Activated T-helper 1 cell treated with anti-CD3 and anti-CD28 coated beads, Interleukin-2, amount 50 U/mL, for 16 hours (primary cell): ENCODE measurements at places on chromosomes 6 and 20.

- no peak for DNase-seq
Measured at GRCh38 chr6:56655996-56656395, 13.3 kb upstream of the DST start.

DNA sequence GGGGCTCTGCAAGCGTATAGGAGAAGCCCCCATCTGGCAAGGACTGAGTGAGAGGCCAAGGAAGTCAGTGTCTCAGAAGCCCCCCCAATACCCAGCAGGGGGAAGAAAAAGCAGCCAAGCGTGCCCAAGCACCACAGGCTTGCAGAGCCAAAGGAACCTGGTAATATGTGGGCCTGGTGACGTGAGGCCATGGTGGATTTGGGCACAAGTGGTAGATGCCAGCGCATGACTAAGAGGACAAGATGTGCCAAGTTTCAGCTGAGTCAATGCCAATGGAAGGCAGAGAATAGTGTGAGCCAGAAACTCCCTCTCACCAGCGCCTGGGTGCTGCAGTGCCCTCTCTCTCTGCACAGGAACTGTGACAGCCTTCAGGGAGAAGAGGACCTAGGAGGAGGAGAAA, 110.0 kb downstream of the QRSL1 start:
- no peak for DNase-seq

DNA sequence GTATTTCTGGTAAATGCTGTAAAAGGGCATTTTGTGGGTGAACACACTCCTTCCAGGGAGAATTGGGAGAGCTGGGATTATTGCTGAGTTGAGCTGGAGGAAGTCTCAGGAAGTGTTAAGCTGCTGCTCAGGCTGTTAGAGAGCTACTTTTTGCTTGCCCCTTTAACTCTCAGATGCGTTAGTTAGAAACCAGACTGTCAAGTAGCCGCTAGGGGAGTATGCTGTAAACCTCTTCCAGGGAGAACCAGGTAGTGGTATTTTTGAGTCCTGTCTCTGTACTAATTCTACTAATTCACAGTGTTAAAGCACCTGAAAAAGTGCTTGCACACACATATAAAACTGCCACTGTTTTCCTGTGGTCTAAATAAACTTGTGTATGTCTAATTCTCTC, 6.6 kb upstream of the GFRAL start:
- no peak for DNase-seq

DNA sequence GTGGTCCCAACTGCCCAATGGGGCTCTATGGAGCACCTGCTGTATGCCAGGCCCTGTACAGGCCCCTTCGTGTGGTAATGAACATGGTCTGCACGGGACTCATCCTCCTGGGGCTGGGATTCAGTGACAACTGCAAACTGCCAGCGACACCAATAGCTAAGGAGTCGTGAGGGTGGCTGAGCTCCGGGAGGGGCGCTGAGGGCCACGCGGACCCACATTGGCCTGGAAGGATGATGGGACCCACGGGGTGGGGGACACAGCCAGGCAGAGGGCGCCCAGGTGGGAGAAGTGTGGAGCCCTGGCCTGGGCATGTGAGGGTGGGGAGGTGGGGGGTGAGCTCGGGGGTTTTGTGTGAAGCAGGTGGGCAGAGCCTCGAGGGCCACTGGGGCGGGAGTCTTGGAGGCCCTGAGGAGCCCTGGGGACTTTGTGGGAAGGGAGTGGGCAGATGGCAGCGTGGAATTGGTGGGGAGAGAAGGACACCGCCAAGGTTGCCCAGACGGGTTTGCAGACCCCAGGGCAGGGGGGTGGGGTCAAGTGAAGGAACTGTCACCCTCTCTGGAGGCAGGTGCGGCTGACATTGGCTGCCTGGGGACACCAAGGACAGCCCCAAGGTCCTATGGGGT, 22.5 kb downstream of the GATA5 start:
- no peak for DNase-seq

DNA sequence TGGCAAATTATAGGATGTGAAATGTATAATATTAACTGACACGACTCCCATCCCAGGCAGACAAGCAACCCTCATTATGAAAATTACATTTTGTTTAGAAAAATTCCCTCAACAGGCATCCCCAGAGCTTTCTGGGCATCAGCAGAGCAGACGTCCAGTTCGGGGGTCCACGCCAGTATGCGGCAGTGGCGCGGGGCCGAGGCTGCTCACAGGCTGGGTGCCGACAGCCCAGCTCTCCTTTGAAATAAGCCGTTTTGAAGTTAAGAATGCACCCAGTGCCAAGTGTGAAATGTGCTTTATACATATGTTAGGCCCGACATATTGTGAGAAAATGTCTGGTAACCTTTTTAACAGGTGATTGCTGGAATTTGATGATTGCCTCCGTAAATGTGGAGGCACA, 50.4 kb downstream of the RPP40 start:
- DNase-seq: no peak

DNA sequence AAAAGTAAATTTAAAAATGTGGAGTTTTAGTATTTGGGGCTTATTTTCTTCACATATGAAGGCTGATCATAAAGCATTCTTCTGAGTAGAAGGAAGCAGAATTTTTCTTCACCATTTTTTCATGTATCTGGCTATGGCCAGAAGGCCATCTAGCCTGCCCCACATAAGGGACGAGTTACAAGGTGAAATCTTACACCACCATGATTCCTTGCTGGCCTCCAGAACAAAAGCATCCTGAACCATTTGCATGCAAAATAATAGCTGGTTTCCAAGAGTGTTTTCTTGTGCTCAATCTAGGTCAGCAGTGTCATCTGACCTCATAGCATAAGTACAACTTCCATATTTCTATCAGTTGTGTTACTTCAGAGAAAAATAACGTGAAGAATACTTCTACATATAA, 93.1 kb downstream of the BMP5 start:
- no peak for DNase-seq

GRCh38 chr6:107540465-107540857, 50.5 kb downstream of the SOBP start:
- DNase-seq: no peak

- DNase-seq: no peak
Measured at GRCh38 chr6:6090861-6091607, 84.3 kb upstream of the NRN1 start.

GRCh38 chr6:33702345-33702977, 9.0 kb downstream of the UQCC2 start:
- DNase-seq: no peak

DNA sequence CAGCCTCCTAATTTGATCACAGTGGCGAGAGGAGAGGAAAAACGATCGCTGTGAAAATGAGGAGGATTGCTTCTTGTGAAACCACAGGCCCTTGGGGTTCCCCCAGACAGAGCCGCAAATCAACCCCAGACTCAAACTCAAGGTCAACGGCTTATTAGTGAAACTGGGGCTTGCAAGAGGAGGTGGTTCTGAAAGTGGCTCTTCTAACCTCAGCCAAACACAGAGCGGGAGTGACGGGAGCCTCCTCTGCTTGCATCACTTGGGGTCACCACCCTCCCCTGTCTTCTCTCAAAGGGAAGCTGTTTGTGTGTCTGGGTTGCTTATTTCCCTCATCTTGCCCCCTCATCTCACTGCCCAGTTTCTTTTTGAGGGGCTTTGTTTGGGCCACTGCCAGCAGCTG, 28.7 kb downstream of the SAYSD1 start:
- no peak for DNase-seq

DNA sequence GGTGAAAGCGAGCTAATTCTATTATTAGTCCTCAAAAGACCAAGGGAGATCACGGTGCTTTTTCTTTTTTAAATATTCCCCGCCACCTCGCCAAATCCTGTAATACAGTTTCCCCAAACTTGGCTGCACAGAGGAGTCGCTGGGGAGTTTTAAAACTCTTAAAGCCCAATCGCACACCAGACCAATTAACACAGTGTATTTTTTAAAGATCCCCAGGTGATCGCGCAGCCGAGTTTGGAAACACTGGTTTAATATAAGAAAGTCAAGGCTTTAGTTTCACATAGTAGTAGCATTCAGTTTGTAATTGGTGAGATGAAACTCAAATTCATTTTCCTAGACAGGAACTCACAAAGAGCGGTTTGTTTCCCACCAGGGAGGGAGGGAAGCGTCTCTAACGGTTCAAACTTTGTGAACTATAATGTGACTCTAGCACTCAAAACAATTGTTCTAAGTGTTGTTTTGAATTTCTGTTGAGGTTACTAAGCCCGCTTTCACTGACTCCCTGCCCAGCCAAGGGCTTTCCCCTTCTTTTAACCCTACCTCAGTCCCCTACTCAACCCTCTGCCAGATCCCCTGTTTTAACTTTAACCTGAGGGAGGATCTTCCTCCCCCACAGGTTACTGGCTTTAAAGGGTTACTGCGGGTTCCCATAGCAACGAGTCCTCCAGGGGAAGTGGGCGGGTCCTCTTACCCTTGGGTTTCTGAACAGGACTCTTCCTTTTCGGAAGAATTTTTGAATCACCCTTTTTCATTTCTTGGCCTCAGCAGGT, 25.7 kb upstream of the BTBD3 start:
- no peak for DNase-seq
